Activated T-helper 1 cell treated with anti-CD3 and anti-CD28 coated beads, Interleukin-2, amount 50 U/mL, for 16 hours (primary cell): ENCODE measurements at places on chromosomes 7 and 10.
A peak's percentile ranks its signal among the peaks of the same experiment; 100 is the strongest.

DNA sequence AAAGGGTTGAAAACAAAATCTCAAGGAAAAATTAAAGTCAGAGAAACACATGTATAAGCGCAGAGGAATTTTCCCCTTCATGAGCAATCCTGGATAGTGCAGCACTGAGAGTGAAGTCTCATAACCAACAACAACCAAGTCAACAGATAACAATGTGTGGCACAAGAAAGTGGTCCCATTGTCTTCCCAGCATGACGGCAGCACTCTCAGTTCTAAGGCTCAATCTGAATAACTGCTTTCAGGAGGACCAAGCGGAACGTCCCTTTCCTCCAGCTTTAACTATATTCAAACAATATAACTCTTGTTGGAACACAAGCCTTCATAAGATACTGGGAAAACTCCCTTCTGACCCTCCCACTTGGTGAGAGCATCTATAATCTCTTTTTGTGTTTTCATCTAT lies 137.9 kb downstream of the RAPGEF5 start:
- no peak for DNase-seq

DNA sequence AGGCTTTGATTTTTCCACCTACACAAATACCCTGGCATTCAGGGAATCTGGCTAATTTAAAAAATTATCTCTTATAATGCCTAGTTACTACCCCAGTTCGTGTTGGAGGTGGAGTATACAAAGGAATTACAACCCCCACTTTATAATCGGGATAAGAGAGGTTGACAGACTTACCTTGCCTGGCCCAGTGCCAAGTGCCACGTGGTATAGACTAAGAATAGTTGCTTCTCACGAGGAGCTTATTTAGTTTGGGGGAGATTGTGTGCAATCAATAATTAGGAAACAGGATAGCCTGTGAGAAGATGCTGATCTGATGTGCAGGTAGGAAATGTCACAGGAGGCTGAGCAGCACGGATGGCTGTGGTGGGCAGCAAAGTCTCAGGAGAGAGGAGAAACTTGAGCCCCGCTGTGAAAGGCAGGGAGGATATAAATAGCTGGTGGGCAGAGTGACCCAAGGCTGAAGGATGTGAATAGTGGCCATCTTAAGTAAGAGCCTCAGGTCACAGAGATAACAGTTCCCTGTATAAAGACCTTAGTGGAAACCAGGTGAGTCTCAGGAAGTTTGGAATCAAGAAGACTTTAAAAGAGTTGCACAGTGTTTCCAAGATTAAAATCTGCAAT lies 11.3 kb upstream of the ATXN7L1 start:
- no peak for DNase-seq

- no peak for DNase-seq
These were observed 7.0 kb upstream of the MYL7 start for GRCh38 chr7:44148166-44148565.

DNA sequence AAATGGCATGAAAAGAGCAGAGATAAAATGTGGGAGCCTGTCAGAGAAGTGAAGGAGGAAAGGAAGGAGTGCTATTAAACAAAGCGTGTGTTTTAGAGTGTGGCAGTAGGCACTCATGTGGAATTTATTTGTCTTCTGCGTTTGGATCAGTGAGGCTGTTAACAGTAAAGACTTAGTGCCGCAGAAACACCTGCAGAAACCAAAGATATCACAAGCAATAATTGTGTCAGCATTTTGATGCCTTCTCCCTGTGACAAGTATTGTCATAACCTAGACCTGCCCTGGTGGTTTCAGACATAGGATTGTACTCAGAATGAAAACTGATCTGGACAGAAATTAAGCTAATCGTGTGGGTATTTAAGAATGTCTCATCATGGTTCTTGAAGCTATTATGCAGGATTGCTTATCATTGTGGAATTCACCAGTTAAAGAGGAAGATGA lies 191.0 kb downstream of the CAMK1D start:
- DNase-seq, result no peak

- no peak for DNase-seq
These were observed 316.6 kb downstream of the SNX13 start for GRCh38 chr7:17623546-17624185.

DNA sequence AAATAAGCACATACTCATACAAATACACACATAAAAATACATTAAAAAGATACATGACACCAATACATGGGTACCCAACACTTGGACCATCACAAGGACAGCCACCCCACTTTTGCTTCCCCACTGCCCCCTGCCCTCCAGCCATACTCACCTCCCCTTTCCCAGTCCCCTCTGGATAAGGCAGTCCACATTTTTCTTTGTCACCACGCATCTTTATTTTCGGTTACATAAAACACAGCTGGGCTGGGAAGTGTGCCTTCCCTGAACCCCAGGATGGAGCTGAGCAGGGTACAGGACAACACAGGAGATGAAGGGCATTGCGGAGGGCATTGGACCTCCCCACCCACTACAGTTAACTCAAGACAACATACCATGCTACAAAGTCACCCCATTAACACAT lies 1.1 kb upstream of the HOXA3 start:
- no peak for DNase-seq

DNA sequence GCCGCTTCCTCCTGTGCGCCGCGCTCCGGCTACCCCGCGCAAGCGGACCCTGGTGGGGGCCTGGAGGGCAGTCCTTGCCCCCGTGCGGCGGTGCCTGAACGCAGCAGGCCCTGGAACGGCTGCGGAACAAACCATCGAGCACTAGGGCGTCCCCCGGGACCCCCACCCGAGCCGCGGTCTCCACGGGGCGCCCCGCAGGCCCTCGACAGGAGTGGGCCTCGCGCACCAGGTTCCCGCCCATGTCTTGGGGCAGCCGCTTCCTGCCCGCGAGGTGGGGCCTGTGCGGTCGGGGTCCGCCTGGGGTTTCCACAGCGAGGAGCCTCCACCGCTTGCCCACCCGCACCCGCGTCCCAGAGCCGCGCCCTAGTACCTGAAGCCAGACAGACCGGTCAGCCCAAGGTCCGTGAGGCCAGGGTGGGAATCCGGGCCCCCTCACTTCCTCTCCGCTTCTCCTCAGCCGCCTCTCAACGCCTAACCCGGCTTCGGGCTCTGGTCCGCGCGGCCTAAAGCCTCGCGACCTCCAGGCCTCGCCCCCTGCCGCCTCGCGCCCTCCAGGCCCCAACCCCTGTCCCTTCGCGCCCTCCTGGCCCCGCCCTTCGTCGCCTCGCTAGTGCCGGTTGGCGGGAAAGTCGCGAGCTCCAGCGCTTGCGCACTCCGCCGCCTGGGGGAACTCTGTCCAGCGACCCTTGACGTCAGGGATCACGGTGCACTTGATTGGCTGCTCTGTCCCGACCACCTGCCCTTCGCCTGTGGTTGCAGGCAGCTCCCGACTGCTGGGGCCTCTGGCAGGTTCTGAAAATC lies 7.0 kb upstream of the GBX1 start:
- DNase-seq, result peak; percentile 19

DNA sequence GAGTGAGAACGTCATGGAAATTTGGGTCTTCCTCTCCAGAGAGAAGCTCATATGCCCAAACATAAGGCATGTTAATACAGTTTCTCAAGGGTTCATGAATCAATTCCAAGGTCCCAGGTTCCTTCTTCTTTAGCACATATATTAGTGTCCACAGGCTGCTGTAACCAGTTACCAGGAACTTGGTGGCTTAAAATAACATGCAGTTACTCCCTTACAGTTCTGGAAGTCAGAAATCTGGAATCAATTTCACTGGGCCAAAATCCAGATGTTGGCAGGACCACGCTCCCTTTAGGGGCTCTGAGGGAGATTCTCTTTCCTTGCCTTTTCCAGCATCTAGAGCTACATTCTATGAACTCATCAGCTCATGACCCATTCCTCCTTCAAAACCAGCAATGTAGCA lies 64.8 kb downstream of the MRC1 start:
- DNase-seq, result no peak

DNA sequence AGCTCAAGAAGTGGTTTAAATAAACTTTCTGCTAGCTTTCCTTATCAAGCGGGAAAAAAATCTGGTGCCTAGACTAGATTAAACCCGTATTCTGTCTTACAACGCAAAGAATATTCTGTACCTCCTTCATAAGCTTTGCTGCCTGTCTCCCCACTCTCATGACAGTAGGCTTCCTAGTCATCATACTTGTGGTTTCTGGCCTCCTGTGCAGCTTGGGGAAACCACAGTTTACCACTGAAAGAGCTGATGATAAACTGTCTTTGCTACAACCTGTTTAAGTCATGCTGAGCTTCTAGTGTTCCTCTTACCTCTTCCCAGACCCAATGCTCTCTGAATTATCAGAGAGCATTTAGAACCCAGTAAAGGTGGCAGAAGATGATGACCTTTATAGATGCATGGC lies 55.0 kb downstream of the PODXL start:
- DNase-seq, result no peak

DNA sequence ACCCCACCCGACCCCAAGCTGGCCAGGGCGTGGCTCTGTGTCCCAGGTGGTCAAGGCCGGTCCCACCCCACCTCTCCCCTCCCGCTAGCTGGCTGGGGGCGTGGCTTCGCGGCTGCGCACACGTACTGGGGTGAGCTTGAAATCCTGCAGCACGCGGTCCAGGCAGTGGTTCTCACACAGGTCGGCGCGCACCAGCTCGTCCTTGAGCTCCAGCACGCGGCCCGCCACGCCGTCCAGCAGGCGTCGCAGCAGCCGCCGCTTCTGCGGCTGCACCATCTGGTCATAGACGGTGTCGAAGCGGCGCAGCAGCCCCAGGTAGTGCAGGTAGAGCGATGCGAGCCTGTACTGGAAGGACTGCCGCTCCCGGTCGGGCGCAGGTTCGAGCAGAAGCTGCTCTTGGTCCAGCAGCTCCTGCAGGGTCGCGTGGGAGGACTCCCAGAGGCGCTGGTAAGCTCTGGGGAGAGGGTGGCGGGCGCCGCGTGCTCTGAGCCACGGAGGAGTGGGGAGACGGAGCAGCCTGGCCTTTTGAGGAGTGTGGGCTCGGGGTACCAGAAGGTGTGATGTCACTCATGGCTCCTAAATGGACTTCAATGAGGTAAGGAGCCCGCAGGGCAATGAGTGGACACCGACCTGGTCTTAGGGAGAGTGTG lies 5.8 kb downstream of the H2BK1 start:
- DNase-seq, result no peak

- no peak for DNase-seq
These were observed 35.0 kb upstream of the PDCD4 start for GRCh38 chr10:110836706-110837105.
